ENCODE measurements at places on chromosomes 11 and 22.
A peak's percentile ranks its signal among the peaks of the same experiment; 100 is the strongest.

GRCh38 chr11:125075900-125076317 lies 12.8 kb downstream of the SLC37A2 start:
- no peaks in the 10 kb centered on the region for H3K36me3 ChIP-seq
- H3K4me1 ChIP-seq: peaks cover 14% of the 10 kb centered on the region
- H3K4me3 ChIP-seq: no peak overlapping the region

DNA sequence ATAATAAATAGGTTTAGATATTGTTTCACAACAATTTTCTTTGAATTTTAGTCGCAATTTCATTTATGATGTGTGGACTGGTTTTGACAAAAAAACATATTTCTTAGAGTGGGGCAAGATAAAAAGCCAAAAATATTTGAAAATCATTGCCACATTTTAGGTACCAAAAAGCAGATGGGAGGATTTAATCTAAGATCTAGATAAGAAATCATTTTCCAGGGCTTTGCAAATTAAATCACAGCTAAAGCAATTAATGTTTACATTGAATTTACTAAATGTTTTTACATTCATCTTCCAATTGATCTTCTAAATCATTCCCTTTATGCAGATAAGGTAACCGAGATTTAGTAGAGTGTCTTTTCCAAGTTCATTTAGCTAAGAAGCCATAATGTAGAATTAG lies 1386.0 kb upstream of the TENM4 start:
- no peaks in the 10 kb centered on the region for H3K27me3 ChIP-seq
- H3K4me1 ChIP-seq: peaks cover 5% of the 10 kb centered on the region
- H3K36me3 ChIP-seq: no peaks in the 10 kb centered on the region
- no peak for DNase-seq
- H3K27ac ChIP-seq: no peak overlapping the region

GRCh38 chr22:28882878-28883656 lies at the start of gene ZNRF3:
ZNRF3 (plus strand) TSS chr22:28883572; CDS start chr22:28883767, 195 bp downstream.
- no peaks in the 10 kb centered on the region for H3K36me3 ChIP-seq
- H3K27ac ChIP-seq: peak within 1 kb of the TSS; percentile 80
- DNase-seq: peak; percentile 83
- H3K4me1 ChIP-seq: peaks cover 34% of the 10 kb centered on the region
- H3K27me3 ChIP-seq: peaks cover 35% of the 10 kb centered on the region

DNA sequence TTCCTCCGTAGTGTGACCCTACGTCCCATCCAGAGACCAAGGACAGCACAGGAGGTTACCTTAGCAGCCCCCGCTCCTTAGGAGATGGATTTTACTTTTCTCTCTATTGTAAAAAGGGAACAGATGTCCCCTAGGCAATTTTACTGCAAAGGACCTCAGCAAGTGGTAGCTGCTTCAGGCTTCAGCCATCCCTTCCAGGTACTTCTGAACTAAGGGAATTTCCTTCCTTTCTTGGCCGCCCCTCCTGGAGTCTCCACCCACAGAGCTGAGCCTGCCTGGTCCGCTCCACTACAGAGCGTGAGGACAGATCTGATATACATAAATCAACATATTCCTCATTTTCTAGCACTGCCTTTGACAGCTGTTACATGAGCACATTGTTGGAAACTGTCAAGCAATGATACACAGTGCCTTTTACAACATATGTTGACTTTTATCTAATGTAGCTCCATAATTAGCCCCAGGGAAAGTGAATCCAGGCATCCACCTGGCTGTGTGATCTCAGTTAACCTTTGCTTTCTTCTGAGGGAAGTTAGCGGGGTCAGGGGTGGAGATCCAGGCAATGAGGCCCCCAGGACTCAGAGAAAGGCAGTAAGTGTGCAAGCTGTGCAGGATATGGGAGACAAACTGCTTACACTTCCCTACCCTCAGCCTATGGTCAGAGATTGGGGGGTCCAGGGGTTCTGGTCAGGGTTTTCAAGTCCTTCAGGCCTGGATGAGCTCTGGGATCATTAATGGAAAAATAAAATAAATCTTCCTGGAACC lies 51.9 kb downstream of the SPATA19 start:
- H3K27ac ChIP-seq: no peak overlapping the region
- H3K27me3 ChIP-seq: peaks cover 26% of the 10 kb centered on the region
- no peak overlapping the region for H3K4me3 ChIP-seq
- H3K4me1 ChIP-seq: no peaks in the 10 kb centered on the region

DNA sequence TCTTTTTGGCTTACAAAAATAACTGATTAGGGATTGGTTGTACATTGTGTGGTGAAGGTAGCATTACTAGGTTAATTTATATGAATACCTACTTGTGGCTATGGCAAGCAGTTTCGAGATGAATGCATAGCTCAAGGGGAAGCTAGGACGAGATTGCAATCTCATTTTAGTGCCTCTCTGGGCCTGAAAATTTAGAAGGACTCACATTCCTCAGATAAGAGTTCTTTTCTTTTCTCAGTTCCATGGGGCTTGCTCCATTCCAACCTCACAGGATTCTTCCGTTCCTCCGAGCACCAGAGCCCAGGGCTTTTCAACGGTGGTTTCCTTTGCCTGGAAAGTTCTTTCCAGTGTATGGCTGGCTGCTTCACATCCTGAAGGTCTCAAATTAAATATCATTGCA lies 82.1 kb downstream of the CECR2 start:
- no peaks in the 10 kb centered on the region for H3K27me3 ChIP-seq
- no peak overlapping the region for H3K4me3 ChIP-seq
- peaks cover 15% of the 10 kb centered on the region for H3K36me3 ChIP-seq
- peak overlapping the region; percentile 59 for H3K27ac ChIP-seq
- no peak for DNase-seq
- peaks cover 10% of the 10 kb centered on the region for H3K4me1 ChIP-seq

GRCh38 chr11:81839976-81840375 lies 893.7 kb downstream of the FAM181B start:
- H3K36me3 ChIP-seq: no peaks in the 10 kb centered on the region
- H3K27me3 ChIP-seq: peaks cover 3% of the 10 kb centered on the region
- peaks cover 7% of the 10 kb centered on the region for H3K4me1 ChIP-seq
- H3K4me3 ChIP-seq: no peak overlapping the region
- DNase-seq: no peak
- no peak overlapping the region for H3K27ac ChIP-seq

DNA sequence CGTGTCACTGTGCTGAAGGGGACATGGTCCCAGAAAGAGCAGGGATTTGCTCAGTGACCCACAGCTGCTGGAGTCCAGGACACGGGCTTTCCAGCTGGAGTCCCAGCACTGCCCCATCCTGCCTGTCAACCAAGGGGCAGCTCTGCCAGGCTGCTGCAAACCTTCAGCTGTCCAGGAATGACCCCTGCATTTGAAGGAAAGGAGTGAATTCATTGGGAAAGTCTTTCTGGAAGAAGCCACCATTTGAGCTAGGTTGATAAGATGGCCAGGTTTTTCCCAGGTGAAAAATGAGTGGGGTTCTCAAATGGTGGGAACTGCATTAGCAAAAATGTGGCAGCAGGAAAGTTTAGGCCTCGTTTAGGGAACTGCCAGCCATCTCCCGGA lies 9.4 kb downstream of the KCNK7 start:
- H3K4me1 ChIP-seq: no peaks in the 10 kb centered on the region
- peaks cover 2% of the 10 kb centered on the region for H3K36me3 ChIP-seq
- H3K4me3 ChIP-seq: no peak overlapping the region
- DNase-seq: no peak
- H3K27me3 ChIP-seq: peaks cover 64% of the 10 kb centered on the region
- H3K27ac ChIP-seq: no peak overlapping the region

DNA sequence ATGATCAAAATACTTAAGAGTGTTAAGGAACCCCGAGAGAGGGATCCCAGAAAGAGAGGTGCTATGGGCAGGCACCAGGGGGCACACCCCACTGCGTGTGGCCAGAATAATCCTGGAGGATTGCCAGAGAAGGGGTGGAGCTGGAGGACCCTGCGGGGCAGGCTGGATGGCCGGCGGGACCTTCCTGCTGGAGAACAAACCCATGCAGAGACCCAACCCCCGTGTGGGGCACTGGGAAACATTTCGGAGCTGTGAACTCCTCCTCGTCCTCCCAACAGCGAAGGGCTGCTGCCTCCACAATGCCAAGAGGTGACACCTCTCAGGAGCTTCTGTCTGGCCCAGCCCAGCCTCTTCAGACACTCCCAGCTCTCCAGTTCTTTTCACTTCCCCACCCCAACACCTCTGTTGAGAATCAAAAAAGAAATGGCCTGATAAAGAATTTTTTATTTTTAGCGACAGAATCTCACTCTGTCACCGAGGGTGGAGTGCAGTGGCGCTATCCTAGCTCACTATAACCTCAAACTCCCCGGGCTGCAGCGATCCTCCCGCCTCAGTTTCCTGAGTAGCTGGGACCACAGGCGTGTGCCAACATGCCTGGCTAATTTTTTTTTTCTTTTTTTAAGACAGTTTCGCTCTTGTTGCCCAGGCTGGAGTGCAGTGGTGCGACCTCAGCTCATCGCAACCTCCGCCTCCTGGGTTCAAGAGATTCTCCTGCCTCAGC lies 25.6 kb downstream of the RHOD start:
- peaks cover 4% of the 10 kb centered on the region for H3K4me1 ChIP-seq
- DNase-seq: no peak
- no peak overlapping the region for H3K27ac ChIP-seq

DNA sequence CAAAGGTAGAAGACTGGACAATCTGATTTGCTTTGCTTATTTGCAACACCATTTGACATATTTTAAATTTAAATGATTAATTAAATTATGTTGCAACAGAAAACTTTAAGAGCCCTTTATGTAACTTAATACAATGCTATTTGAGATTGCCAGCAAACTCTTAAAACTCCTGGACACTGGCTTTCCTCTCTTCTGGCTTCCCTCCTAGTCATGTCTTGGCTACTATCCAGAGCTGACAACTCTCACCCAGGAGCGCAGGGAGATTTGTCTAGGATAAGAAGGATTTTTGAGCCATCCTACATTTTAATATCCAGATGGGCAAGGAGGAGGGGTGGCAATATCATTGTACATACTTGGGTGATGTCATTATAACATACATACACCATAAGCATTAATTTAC lies 134.3 kb downstream of the ELP4 start:
- H3K4me1 ChIP-seq: no peaks in the 10 kb centered on the region
- H3K4me3 ChIP-seq: no peak overlapping the region
- H3K27ac ChIP-seq: no peak overlapping the region
- H3K27me3 ChIP-seq: no peaks in the 10 kb centered on the region
- no peaks in the 10 kb centered on the region for H3K36me3 ChIP-seq

- H3K36me3 ChIP-seq: no peaks in the 10 kb centered on the region
- no peak overlapping the region for H3K4me3 ChIP-seq
- H3K27me3 ChIP-seq: no peaks in the 10 kb centered on the region
- no peak for DNase-seq
- H3K4me1 ChIP-seq: no peaks in the 10 kb centered on the region
These were observed 72.1 kb downstream of the LRRC32 start for GRCh38 chr11:76598426-76598839.

DNA sequence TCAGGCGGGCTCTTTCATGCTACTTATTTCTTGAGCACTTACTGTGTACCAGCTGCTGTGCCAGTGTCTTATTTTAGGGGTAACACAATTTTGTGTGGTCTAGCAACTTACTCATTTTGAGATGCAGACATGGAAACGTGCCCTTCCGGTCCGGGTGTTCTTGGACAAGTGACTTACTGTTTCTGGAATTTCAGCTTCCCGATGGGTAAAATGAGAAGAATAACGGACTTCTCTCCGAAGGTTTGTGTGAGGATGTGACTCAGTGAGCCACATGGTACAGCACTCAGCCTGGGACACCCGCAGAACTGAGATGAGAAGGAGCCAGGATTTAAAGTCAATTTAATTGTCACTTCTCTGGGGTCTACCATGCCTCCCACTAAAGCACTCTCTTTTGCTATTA lies 114.5 kb upstream of the SYT13 start:
- DNase-seq: no peak
- no peak overlapping the region for H3K27ac ChIP-seq
- peaks cover 13% of the 10 kb centered on the region for H3K27me3 ChIP-seq
- no peaks in the 10 kb centered on the region for H3K4me1 ChIP-seq
- no peak overlapping the region for H3K4me3 ChIP-seq

DNA sequence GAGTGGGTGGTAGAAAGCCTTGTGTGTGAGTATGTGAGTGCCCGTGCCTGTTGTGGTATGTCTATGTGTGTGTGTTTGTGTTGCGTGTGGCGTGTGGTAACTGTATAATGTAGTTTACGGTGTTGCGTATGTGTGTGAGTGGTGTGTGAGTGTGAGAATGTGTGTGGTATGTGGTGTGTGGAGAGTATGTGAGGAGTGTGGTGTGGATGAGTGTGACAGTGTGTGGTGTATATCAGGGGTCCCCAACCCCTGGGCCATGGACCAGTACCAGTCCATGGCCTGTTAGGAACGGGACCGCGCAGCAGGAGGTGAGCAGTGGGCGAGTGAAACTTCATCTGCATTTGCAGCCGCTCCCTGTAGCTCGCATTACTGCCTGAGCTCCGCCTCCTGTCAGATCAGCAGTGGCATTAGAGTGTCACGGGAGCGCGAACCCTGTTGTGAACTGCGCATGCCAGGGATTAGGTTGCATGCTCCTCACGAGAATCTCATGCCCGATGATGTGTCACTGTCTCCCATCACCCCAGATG lies 5.7 kb downstream of the UPK3A start:
- no peak overlapping the region for H3K27ac ChIP-seq
- H3K4me1 ChIP-seq: peaks cover 1% of the 10 kb centered on the region
- no peaks in the 10 kb centered on the region for H3K36me3 ChIP-seq
- peaks cover 32% of the 10 kb centered on the region for H3K27me3 ChIP-seq
- no peak overlapping the region for H3K4me3 ChIP-seq

DNA sequence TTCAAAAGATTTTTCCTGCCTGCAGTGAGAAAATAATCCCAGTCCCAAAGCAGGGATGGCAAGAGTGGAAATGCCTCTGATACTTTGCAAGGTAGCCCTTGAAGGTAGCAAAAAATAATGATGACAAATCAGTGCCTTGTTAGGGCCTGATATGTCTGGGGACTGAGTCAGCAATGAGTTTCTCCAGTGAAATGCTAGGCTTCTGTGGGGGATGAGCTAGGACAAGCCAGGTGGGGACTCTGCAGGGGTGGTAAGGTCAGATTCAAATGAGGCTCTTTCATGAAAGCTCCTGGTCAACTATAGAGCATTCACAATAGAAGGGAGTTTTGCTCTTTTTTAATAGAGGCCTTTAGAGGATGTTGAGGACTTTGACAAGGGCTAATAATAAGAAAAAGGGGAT lies 77.7 kb downstream of the ME3 start:
- H3K27ac ChIP-seq: no peak overlapping the region
- no peak for DNase-seq
- no peaks in the 10 kb centered on the region for H3K27me3 ChIP-seq
- no peaks in the 10 kb centered on the region for H3K36me3 ChIP-seq

GRCh38 chr11:88689548-88690240 lies 352.2 kb upstream of the CTSC start:
- H3K27ac ChIP-seq: no peak overlapping the region
- no peak overlapping the region for H3K4me3 ChIP-seq
- no peaks in the 10 kb centered on the region for H3K27me3 ChIP-seq
- no peak for DNase-seq
- no peaks in the 10 kb centered on the region for H3K36me3 ChIP-seq

Data from progenitor cell of endocrine pancreas (in vitro differentiated cells).